Upper lobe of left lung (tissue), 6 donors: ENCODE measurements at places on chromosomes 5 and 9. TPM values are rescaled to one million over a fixed set of nuclear protein-coding genes. Genes with fewer than 3 reads are reported as not detected.

- no peak for DNase-seq
Observed at GRCh38 chr5:60382716-60383115, 317.2 kb downstream of the DEPDC1B start.

DNA sequence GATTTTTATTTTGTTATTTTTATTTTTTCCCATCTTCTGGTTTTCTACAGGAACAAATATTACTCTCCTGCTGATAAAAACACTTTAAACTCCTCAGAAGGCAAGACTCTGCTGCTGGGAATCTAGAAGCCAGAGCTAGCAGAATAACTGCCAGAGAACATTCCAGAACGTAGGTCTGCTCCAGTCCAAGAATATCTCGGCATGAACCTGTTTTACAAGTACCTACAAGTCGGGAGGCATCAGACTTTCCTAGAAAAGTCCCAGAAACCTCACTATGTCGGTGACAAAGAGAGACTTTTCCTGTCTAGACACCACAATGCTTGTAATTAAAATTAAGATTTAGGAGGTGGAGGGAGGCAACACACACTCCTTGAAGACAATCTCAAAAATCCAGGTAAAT, 41.4 kb downstream of the FABP6 start:
- DNase-seq, result no peak

GRCh38 chr9:7844242-7844641, 44.7 kb upstream of the DMAC1 start:
- no peak for DNase-seq

DNA sequence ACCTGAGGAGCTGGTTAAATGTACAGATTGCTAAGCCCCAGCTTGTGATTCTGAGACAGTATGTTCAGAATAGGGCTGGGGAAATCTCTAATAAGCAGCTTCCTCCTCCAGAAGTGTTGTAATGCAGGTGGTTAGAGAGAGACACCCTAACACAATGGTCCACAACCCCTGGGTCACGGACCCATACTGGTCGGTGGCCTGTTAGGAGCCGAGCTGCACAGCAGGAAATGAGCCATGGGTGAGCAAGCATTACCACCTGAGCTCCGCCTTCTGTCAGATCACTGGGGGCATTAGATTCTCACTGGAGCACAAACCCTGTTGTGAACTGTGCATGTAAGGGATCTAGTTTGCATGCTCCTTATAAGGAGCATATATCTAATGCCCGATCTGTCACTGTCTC, 61.8 kb downstream of the SLC36A1 start:
- DNase-seq, result no peak

MCIDAS gene
- not detected for total RNA-seq
